ENCODE measurements at places on chromosomes 13 and 19.

GRCh38 chr13:50276550-50276949, 261.3 kb downstream of the KCNRG start:
- no peak for DNase-seq

- DNase-seq = no peak
Observed at GRCh38 chr19:12544401-12544876, 6.8 kb downstream of the ZNF564 start.

GRCh38 chr13:98658131-98658530, 81.2 kb upstream of the STK24 start:
- DNase-seq = no peak

DNA sequence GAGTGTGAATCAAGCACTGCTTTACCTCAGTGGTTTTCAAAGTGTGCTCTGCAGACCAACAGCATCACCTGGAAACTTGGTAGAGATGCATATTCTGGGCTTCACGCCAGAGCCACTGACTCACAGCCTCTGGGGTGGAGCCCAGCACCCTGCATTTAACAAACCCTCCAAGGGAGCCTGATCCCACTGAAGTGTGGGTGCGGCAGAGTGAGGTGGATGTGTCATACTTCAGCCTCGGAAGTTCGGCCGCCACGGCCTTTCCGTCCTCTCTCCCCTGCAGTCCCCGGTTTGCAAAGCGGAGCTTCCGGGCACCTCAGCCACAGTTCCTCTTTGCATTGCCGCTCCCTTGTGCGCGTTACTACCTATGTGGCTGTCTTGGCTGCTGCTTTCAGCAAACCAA, 33.3 kb upstream of the MICU2 start:
- peak; percentile 36 for DNase-seq

DNA sequence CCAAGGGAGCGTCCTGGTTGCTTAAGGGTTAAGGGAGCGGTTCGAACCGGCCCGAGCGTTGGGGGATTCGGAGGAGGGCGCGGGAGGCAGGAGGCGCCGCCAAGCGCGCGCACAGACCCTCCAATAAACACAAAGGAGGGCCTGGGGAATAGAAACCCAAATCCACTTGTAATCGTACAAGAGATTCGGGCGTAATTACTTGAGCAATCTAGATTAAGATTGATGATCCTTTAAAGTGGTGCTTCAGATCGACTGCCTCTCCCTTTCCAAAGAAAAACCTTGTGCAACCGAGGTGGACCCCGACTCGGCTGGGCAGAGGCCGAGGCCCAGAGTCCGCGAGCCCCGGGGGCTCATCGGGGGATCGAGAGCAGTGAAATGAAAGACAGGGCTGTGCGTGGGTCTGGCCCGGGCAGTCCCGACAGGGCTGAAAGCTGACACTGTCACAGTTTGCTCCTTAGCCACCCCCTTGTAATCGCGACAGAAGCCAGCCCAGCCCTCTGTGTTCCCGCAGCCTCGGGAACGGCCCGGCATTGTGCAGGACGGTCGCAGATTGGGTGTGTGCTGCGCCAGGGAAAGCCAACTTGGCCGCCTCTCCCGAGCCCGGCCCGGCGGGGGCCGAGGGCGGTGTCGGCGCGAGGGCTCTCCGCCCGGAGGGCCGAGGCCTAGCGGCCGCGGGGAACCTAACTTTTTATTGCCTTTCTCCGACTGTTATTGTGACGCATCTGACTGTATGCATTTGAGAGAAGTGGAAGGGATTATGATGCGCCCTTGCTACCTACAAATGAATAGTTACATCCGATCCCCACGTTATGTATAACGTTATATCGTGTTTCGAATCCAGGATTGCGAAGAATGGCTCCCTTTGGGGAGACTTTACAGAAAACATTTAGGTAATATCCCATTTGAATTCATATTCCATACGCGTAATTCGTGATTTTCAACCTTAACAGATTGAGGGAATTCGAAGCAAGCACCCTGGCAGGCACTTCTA, 5.5 kb downstream of the MAB21L1 start:
- no peak for DNase-seq

DNA sequence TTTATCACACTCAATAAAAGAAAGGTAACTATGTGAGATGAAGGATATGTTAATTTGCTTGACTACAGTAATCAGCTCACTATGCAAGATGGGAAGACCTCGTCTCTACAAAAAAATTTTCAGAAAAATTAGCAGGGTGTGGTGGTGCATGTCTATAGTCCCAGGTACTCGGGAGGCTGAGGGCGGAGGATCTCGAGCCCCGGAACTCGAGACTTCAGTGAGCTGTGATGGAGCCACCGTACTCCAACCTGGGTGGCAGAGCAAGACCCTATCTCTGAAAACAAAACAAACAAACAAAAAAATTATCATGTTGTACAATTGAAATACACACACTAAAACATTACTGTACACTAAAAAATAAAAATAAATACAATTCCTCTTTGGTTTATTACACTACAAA, 376.7 kb upstream of the KLHL1 start:
- no peak for DNase-seq

DNA sequence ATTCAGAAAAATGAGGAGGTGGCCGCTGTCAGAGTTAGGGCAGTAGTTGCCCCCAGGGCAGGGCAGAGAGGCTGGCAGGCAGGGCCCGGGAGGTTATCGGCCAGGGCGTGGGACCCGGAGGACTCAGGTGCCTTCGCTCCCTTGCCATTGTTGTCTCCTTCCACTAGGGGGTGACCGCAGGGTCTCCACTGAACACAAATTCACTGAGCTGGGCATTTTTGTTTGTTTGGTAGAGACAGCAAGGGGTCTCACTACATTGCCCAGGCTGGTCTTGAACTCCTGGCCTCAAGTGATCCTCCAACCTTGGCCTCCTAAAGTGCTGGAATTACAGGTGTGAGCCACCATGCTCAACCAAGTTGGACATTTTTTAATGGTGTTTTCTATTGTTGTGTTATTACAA, 25.1 kb downstream of the CARS2 start:
- DNase-seq = peak; percentile 31

- peak; percentile 64 for DNase-seq
Observed at GRCh38 chr13:19862481-19863313, 752 bp downstream of the ZMYM5 start.

- DNase-seq = no peak
Observed at GRCh38 chr19:31346184-31347059, 2.8 kb downstream of the TSHZ3 start.

DNA sequence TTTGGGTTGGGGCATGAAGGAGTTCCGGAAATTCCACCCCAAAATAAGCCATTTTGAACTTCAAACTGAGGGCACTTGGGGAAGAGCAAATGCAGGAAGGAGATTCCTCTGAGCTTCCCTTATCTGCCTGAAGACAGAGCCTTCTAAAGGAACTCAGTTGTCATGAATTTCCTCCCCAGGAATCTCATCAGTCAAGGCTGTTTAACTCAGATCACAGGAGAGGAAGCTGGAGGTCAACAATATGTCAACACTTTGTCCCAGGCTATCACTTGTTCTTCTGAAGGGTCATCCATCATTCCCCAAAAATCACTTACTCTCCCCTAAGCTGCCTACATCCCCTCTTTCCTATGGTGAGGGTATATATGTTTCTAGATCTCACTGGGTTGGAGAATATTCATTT, 26.0 kb upstream of the CHST8 start:
- DNase-seq = no peak

DNA sequence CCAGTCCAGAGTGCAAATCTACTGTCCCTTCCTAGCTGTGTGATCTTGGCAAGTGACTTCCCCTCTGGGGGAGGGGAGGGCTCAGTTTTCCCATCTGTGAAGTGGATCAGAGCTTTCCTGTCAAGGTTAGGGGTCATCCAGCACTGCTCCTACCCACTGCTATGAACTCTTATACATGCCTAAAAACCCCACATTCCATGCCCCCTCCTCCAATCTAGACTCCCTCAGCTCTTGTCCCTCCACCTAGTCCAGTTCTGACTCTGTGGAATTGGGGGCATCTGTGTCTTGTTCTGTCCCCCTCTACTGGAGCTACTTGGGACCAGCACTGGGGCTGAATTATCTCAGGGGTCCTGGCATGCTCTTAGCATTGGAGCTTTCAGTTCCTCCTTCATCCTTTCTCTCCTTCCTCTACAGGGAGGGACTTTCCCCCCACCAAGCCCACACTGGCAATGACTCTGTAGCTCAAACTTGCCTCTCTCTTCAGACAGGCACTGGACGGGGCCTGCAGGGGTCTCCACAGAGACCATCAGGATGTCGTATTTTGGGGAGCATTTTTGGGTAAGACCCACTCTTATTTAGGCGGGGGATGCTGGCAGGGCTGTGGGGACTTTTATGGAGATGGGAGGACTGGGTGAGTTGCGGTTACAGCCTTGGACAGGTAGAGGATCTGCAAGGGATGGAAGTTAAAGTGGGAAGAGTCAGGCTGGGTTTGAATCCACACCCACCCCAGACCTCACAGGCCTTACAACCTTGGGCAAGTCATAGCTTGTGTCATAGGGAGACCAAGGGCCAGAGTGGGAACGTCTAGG, 3.6 kb downstream of the FCHO1 start:
- no peak for DNase-seq

- peak; percentile 17 for DNase-seq
Observed at GRCh38 chr19:19321141-19321577, 530 bp downstream of the MAU2 start.

GRCh38 chr19:54152878-54153524, 6.5 kb downstream of the LENG1 start:
- DNase-seq = no peak

DNA sequence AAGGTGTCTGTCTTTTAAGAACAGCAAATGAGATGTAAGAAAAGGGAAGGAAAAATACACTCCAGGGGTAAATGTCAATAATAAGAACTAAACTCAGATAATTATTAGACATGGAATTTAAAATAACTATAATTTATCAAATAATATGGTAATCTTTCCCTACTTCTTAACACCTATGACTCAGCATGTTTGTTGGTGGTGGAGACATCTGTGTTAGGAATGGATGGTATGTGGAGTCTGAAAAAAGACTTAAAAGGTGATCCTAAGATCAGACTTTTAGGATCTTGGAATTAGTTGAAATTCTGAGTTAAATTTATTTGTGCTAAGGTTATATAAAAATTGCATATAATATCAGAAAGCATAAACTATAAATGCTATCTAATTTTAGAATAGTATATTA, 915.1 kb downstream of the SLITRK5 start:
- DNase-seq = no peak

DNA sequence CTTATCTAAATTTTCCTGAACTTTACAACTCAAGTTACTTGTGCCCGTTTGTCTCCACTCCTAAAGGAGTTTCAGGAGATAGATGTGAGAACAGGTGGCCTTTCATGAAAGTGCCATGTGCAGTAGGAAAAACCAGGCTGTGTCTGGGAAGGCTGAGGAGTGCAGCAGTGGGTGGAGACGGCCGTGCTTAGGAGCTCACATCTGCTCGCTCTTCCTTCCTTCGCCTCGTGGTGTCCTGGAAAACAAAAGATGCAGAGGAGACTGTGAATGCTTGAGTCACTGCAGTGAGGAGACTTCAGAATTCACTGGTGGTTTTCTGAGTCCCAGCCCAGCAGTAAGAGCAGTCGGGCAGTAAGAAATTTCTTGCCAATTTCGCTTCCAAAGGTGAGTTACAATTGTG, 138.4 kb upstream of the RNF113B start:
- no peak for DNase-seq

- no peak for DNase-seq
Observed at GRCh38 chr13:76632401-76633044, 253.7 kb downstream of the KCTD12 start.

- DNase-seq = no peak
Observed at GRCh38 chr19:29882719-29883105, 59.3 kb upstream of the URI1 start.

GRCh38 chr19:43695985-43696704, 19.7 kb upstream of the IRGC start:
- DNase-seq = no peak

DNA sequence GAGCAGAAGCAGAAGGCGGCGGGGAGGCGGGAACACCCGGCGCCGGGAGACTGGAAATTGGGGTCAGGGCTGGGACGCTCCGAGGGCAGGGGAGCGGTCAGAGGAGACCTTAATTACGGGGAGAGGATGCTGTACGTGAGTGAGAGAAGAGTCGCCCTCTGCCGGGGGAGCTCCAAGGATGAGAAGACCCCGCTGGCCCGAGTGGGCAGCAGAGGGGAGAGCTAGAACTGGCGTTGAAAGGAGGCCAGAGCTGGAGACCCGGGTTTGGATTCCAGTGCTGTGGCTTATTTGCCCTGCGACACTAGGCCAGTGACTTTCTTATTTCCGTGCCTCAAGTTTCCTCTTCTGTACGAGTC, 536 bp downstream of the FAM32A start:
- DNase-seq = peak; percentile 56

DNA sequence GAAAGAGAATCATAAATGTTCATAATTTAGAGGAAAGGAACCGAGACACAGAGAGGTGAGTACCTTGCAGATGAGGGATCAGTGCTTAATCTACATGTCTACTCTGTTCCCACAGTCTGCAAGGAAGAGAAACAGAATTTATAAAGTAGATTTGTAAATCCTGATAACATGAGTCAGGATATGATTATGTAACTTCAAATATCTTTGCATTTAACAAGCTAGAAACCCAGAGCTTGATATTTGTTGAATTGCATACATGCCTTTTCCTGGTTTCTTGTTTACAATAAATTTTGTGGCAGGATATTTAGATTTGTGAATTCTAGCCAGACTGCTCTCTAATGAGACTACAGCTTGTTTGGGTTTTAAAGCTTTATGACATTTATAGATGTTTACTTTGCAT, 219.2 kb downstream of the ENOX1 start:
- DNase-seq = no peak

DNA sequence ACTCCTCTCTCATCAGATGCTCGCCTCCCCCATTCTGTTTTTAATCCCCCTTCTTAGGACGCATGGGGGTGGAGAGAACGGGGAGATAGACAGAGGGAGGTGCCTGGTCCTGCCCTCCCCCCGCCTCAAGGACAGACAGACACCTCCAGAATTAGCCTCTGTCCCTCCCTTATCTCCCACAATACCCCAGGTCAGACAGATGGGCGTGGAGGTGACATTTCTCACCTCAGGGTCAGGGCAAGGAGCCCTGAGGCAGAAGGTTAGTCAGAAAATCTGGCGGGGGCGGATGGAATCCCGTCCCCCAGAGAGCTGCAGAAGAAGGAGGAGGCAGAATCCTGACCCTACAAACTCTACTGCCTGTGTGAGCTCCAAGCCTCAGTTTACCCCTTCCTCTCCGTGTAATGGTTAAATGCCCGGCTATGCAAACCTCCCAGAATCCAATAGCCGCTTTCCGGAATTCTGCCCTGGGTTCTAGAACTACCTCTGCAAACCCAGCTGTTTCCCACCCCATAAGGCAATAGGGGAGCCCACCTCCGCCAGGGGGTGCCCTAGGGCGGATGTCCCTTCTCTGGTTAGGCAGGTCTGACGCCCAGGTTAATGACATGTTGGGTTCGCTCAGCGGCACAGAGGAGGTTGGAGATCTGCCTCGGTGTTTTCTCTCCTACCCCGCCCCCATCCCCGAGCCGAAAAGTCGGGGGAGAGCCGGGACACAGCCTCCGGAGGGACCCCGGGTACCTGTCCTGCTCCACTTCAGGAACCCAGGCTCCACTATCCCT, 900 bp downstream of the PPP1R13L start:
- DNase-seq = peak; percentile 84

- DNase-seq = no peak
Observed at GRCh38 chr19:29119590-29119989, 93.4 kb downstream of the UQCRFS1 start.

Measured in activated CD4-positive, alpha-beta T cell treated with anti-CD3 and anti-CD28 coated beads for 48 hours (primary cell).